ENCODE measurements at places on chromosomes 11 and 22. TPM values are rescaled to one million over a fixed set of nuclear protein-coding genes. Genes with fewer than 3 reads are reported as not detected.

Gene RGL4
- total RNA-seq, result not detected

Gene KDELR3
- 5.6 TPM for total RNA-seq

DNA sequence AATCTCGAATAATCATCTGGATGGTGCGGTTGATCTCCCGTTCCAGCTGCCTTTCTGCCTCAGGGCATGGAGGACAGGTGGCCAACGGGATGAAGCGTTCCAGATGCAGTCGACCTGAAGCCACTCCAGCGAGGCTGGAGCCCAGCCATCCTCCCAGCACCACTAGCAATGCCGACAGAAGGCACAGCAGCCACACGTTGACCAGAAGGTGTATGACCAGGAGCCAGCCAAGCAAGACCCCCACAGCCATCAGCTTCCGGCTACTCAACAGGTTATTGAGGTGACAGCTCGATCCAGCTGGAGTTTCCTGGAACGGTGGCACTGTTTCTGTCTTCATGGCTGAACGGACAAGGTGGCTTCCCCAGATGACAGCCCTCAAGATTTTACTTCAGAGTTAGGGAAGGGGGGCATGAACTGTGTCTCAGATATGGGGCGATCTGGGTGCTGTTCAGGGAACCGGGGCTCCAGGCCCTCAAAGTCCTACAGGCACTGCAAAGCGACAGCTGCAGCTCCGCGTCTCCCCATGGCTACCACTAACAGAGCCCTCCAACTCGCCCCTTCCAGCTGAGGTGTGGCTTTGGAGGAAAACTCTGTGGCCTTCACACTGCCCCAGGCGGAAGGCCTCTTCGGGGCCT, 559 bp downstream of the SNX19 start:
- no peaks in the 10 kb centered on the region for H3K36me3 ChIP-seq
- peak; percentile 17 for DNase-seq

DNA sequence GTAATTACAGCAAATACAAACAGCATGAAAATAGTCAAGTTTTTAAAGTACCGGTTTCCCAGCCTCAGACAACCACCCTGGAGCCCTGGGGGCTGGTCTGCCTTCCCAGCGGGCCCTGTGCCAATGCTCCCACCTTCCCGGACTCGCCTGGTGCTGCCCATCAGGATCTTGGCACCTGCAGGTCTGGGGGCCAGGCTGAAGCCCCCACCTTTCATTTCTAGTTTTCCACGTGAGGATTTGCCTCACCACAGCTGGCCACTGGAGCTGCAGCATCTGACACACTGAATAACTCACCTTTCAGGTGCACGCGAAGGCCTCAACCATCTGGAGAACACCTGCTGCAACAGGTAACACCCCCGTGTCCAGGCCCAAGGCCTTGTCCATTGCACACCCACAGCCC, 108.7 kb upstream of the THY1 start:
- DNase-seq, result no peak
- H3K27me3 ChIP-seq, result no peaks in the 10 kb centered on the region
- no peak overlapping the region for H3K4me3 ChIP-seq
- no peak overlapping the region for H3K27ac ChIP-seq

DNA sequence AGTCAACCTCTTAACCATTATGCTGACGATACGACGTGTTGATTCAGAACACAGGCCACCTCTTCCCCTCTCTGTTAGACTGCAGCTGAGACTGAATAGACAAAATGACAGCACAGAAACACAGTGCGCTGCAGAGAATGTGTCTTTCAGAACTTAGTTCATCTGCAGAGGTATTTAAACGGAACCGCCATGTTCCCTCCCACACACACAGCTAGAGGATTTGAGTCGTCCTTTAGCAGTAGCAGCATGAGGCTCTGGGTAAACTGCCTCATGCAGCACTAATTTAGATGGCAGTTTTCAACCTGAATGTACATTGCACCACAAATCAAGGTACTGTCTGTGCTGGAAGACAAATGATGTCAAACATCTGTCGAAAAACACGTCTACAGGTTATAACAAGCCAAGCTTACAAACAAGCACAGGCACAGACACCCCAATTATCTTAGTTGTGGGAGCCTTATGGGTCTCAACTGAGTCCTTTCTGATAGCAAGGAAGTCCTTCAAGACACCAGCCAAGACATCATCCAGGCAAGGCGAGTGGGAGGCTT, 76.6 kb upstream of the LRRC4C start:
- peaks cover 26% of the 10 kb centered on the region for H3K4me1 ChIP-seq
- no peaks in the 10 kb centered on the region for H3K27me3 ChIP-seq

GRCh38 chr11:45655347-45655756, 10.1 kb downstream of the CHST1 start:
- H3K27me3 ChIP-seq, result no peaks in the 10 kb centered on the region
- H3K4me3 ChIP-seq, result peak overlapping the region; percentile 34
- peak; percentile 94 for DNase-seq
- H3K4me1 ChIP-seq, result peaks cover 16% of the 10 kb centered on the region
- no peaks in the 10 kb centered on the region for H3K36me3 ChIP-seq
- no peak overlapping the region for H3K27ac ChIP-seq

Gene C22orf31
- total RNA-seq, result not detected

DNA sequence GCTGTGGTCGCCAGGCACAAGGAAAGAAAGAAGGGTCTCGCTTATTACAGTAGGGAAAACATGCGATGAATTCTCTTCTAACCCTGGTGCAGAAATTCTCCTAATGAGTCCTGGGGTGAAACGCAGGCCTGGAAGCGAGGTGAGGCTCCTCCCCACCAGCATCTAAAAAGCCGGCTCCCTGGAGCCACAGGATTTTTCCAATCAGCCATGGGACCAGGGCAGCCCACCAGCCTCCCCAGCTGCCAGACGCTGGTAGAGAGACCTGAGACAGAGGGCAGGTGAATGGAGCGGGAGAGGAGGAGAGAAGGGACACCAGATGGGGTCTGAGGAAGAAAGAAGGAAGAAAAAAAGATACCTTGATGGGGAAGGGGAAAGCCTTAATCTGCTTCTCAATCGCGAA, 28.6 kb downstream of the APOL3 start:
- H3K27me3 ChIP-seq, result no peaks in the 10 kb centered on the region
- H3K4me1 ChIP-seq, result no peaks in the 10 kb centered on the region
- no peaks in the 10 kb centered on the region for H3K36me3 ChIP-seq
- no peak overlapping the region for H3K27ac ChIP-seq
- DNase-seq, result no peak
- H3K4me3 ChIP-seq, result no peak overlapping the region

- no peak overlapping the region for H3K4me3 ChIP-seq
- no peaks in the 10 kb centered on the region for H3K36me3 ChIP-seq
- DNase-seq, result no peak
- 0 out of 2 replicates have a peak, but pooled peaks cover 7% of the 10 kb centered on the region for H3K4me1 ChIP-seq
- no peaks in the 10 kb centered on the region for H3K27me3 ChIP-seq
Measured at GRCh38 chr11:81070948-81071347, 1630.1 kb upstream of the TENM4 start.
